ENCODE measurements at places on chromosomes 13 and 19.

GRCh38 chr13:51921790-51922740, 60.3 kb downstream of the CCDC70 start:
- DNase-seq: no peak

GRCh38 chr13:106986687-106987426, 418.9 kb upstream of the ARGLU1 start:
- DNase-seq: no peak

DNA sequence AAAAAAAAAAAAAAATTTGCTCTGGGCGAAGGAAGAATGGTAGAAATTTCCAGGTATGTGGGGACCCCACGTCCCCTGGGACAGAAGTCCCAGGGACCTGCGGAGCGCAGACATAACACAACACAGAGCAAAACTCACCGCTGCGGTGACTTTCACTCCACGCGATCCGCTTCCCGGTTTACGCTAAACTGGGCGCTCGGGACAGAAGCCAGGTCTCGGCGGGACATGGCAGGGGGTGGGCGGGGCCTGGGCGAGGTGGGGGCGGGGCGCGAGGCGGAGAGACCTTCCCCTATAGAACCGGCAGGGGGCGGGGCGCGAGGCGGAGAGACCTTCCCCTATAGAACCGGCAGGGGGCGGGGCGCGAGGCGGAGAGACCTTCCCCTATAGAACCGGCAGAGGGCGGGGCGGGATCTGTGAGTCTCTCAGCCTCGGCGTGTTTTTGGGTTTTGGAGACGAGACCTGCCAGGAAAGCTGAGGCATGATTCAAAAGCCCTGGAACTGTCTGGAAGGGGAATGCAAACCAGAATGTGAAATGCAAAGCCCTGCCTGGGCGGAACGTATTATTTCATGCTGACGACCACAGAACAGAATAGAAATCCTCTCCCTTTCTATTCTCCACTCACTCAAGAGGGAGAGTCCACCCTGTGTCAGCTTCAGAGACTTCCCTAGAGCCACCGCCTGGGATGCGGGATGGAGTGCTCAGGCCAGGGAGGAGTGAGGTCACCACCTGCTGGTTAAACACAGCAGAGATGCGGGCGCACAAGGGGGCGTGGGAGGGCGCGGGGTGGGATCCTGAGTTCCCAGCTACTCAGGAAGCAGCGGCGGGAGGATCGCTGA, 20.2 kb upstream of the ERVV-1 start:
- peak; percentile 9 for DNase-seq

DNA sequence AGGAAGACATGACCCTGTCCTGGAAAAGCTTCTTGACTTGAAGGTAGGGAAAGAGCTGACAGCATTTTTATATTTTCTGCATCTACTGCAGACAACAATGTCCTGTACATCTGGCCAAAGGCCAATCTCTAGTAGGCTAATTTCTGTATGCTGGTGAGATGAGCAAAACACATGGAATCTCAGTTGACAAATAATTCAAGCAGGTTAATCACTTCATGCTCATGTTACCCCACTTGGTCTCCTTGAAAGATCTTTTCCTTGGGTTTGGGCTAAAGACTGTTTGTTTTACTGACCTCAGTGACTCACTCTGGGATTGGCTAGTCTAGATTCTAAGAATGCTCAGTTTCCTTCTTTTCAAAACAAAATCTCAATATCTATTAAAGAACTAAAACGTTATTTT, 298.8 kb downstream of the LMO7 start:
- no peak for DNase-seq

DNA sequence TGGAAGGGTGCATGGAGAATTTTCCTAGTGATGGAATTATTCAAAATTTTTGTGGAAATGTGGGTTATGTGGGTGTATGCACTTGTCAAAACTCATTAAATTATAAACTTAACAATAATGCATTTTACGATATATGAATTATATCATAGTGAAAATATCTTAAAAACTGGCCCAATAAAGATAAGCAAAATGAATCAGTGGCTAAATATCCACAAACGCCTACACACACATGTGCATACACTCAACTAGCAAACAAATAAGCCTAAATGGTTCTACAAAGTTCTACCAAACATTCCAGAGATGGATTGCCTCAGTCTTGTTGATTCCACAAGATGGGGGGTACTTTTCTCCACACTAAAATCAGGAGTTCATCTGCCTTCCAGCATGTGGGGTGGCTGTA, 349.5 kb downstream of the TSHZ3 start:
- no peak for DNase-seq

GRCh38 chr19:294946-295686, 3.9 kb upstream of the PLPP2 start:
- DNase-seq: no peak

DNA sequence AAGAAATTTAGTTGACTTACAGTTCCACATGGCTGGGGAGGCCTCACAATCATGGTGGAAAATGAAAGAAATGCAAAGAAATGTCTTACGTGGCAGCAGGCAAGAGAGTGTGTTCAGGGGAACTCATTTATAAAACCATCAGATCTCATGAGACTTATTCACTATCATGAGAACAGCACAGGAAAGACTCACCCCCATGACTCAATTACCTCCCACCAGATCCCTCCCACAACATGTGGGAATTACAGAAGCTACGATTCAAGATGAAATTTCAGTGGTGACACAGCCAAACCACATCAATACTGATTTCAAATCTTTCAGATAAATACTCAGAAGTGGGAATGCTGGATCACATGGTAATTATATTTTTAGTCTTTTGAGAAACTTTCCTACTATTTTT, 1357.9 kb downstream of the SLITRK5 start:
- DNase-seq: no peak

DNA sequence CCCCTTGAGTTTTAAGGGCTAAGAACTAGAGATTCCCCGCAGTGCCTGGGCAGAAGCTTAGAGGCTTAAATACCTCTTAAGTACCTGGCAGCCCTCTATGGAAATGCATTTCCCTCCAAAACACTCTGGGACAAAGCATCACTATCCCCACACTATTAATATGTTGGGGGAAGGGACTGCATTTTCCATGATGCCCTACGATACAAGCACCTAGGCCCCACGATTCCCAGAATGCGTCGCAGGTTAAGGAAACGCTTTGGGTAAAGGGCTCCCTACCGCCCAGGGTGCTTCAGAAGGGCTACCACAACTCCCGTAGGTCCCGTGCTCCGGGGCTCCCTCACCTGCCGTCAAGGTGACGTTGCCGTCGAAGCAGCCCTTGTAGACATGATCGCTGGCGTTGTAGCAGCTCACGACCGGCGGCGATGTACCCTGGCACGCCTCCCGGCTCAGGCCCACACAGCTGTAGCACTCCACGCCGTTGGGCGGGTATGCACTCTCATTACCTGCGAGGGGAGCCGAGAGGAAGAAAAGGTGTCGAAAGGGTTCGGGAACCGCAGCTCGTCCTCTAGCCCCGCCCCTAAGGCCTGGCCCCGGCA, 2.5 kb downstream of the LYPD3 start:
- no peak for DNase-seq

GRCh38 chr19:8111376-8111775, 38.0 kb downstream of the FBN3 start:
- no peak for DNase-seq

- DNase-seq: no peak
Measured at GRCh38 chr19:33772858-33773180, 23.9 kb upstream of the KCTD15 start.

DNA sequence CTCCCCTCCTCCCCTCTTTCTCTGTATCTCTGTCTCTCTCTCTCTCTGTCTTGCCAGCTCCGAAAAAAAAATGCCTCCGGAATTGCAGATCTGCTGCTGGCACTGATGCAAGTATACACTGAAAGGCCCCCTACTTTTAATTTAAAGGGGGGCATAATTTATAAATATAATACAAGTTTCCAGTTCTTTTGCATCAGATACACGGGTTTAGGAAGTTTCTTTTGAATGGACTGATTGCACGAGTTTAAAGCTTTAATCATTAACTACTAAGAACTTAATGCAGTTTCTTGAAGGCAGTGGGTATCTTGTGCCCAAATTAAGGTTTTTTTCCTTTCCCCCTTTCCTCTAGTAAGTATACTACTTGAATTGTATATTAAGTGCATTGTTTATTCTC, 1.4 kb downstream of the FGF9 start:
- DNase-seq: no peak

- no peak for DNase-seq
Measured at GRCh38 chr19:14081797-14082674, 3.5 kb downstream of the C19orf67 start.

GRCh38 chr19:14472202-14472938, 2.8 kb downstream of the PTGER1 start:
- DNase-seq: peak; percentile 10

- no peak for DNase-seq
Measured at GRCh38 chr19:4304538-4305256, at the start of gene FSD1. TSS of gene FSD1 (plus strand) at chr19:4304598. CDS start at chr19:4304747, 149 bp downstream.

DNA sequence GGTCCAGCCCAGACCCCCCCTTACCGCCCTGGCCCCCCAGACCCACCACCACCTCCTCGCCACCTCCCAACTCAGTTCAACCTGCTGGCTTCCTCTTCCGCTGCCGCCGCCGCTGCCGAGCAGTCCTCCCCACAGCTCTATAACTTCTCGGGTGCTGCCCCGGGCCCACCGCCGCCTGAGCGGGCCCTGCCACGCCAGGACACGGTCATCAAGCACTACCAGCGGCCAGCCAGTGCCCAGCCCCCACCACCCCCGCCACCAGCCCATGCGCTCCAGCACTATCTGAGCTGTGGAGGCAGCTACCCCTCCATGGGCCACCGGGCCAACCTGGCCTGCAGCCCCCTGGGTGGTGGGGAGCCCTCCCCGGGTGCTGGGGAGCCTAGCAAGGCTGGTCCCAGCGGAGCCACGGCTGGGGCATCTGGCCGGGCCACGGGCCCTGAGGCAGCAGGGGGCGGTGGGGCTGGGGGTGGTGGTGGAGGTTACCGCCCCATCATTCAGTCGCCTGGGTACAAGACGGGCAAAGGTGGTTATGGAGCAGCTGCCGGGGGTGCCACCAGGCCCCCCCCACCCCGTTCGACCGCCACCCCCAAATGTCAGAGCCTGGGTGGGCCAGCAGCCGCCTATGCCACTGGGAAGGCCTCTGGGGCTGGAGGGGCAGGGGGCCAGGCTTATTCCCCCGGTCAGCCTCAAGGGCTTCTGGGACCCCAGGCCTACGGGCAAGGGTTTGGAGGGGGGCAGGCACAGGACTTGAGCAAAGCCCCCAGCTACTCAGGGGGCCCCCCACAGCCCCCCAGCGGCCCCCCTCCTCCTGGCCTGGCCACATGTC, 4.2 kb downstream of the PRR12 start:
- DNase-seq: no peak

GRCh38 chr13:66657165-66657881, 572.8 kb downstream of the PCDH9 start:
- peak; percentile 7 for DNase-seq

- no peak for DNase-seq
Measured at GRCh38 chr13:98582947-98583346, 6.0 kb upstream of the STK24 start.

- DNase-seq: no peak
Measured at GRCh38 chr13:33032037-33032625, 15.9 kb downstream of the KL start.

DNA sequence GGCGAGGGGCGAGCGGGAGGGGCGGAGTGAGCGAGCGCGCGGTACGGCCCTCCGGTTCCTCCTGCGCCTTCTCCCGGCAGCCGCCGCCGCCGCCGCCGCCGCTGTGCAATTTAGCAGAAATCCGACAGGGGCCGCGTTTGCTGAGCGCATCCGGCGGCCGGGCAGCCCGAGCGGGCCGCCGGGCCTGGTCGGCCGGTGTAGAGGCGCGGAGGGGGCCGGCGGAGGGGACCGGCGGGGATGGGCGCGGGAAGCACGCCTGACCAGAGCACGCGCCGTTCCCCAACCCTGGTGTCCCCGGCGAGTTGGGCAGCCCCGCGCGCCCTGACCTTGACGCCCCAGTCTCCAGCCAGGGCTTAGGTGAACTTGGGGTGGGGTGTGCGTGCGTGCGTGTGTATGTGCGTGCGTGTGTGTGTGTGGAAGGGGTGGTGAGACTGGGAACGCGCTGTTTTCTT, 144.5 kb upstream of the ZNF536 start:
- DNase-seq: peak; percentile 82

DNA sequence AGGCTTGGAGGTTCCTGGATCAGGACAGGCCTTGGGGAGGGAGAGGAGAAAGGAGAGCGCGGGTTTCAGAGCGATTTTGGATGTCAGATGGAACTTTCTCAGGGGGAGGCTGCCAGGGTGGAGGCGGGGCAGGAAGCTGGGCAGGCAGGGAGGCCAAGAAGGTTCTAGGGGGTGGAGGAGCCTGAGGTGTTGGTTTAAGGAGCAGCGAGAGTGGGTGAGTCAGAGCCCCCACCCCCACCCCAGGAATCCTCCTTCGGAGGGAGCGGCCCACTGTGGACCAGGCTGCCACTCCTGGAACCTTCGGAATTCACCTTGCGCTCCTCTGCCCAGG, 15.9 kb upstream of the NOP53 start:
- no peak for DNase-seq

DNA sequence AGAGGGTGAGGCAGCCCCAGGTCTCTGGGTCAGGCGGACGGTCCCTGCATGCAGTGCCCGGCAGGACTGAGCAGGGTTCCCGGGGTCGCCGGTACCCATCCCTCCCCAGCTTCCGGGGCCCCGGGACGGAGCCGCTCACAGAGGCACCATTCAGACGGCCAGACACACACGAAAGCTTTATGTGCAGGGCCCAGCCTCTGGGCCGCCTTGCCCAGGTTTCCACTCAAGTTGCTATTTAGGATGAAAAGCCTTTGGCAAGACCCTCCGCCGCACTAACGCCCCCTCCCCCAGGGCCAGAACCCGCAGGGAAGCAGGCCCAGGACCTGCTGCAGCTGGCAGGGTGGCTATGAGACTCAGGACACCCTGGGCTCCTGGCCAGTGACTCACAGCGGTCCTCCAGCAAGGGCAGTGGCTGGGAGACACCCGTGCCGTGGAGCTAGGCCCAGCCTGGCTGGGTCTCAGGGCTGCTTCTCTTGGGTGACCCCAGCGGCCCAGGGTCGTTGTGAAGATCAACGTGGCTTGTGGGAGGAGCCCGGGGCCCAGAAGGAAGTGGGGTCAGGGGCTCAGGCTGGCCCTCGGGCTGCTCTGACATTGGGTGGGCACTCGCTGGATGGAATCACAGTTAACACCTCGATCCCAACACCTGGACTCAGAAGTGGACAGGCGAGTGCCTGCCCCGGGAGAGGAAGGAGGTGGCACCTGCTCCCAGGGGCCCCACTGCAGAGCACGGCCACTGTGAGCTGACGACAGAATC, 4.8 kb downstream of the C19orf25 start:
- peak; percentile 57 for DNase-seq

GRCh38 chr19:23855676-23856075, 59.0 kb upstream of the ZNF726 start:
- no peak for DNase-seq

DNA sequence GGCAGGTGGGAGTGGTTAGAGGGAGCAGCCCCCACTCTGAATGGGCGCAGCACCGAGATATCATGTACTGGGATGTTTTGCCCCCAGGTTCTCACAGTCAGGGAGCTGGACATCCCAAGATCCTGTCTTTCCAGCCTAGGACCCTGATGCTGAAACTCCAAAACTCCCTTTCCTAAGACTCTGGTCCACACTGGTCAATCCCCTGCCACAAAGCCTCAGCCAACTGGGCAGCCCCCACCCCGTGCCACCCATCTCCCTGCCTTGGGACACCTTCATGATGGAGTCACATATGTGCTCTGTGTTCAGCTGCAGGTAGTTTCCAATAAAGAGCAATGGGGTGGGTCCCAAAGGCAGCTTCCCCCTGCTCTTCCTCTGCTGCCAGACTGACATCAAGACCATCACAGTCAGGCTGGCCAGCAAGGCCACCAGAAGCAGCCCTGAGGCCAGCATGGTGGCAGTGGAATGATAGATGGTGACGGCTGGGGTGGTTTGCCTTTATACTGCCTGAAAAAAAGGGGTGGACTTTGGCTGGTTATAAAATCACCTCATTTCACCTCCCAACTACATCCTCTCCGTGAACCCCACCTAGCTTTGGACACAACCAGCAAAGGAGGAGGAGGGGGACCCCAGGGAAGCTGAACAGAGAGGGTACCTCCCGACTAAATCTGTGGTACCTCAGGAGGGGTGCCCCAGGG, 36.3 kb downstream of the CYP2B6 start:
- DNase-seq: no peak

Data from C1 segment of cervical spinal cord (tissue), 14 donors.